NCI-H1417 (cell line): ENCODE measurements at places on chromosomes 6 and 20.

DNA sequence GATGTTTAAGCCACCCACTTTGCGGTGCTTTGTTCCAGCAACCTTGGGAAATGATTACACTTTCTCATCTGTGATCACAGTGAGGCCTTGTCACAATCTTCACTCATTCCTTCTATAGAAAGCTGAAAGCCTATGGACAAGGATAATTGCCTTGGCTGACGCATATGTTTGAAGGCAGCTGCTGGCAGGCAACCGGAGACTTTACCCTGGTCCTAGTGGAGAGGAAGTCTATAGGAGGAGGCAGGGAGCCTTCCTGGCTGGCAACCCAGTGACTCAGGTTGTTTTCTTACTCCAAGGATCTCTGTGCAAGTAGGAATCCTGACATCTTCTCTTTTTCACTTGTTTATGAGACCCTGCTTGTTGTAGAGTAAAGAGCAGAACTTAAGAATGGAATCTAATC is 34.1 kb upstream of the ESR1 start:
- DNase-seq = no peak

- DNase-seq = no peak
These were observed 5.2 kb upstream of the SRXN1 start for GRCh38 chr20:658202-658601.

- no peak for DNase-seq
These were observed 29.2 kb upstream of the CEP85L start for GRCh38 chr6:118680452-118681095.

DNA sequence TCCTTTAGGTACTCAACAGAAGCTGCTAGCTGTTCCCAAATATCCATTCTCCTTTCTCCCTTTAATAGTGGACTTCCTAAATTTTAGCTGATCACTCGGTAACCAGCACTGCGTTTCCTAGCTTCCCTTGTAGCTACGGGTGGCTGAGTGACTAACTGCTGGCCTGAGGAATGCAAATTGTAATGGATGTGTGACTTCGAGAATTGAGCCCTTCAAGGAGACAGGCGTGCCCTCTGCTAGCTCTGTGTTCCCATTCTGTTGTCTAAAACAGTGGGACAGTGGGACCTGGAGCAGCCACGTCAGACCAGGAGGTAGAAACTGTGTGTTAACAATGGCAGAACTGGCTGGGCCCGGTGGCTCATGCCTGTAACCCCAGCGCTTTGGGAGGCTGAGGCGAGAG is 56.5 kb downstream of the SCML4 start:
- no peak for DNase-seq

DNA sequence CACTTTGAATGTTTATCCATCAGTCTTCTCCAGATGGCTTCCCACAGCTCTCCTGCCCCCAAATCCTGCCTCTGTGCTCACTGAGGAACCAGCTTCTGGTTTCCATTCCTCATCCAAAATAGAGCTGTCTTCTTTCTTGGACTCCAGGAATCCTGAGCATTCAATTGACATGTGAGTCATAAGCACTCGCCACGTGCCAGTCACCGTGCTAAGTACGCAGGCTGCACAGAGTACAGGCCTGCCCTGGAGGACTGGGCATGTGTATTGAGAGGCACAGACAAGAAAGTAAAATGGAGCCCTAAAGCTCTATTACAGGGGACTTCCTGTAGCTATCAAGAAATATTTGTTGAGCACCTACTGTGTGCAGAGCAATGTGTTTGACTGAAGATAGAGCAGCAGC is 39.7 kb upstream of the LRFN2 start:
- no peak for DNase-seq

- no peak for DNase-seq
These were observed 686.0 kb upstream of the MMS22L start for GRCh38 chr6:97969065-97969464.

DNA sequence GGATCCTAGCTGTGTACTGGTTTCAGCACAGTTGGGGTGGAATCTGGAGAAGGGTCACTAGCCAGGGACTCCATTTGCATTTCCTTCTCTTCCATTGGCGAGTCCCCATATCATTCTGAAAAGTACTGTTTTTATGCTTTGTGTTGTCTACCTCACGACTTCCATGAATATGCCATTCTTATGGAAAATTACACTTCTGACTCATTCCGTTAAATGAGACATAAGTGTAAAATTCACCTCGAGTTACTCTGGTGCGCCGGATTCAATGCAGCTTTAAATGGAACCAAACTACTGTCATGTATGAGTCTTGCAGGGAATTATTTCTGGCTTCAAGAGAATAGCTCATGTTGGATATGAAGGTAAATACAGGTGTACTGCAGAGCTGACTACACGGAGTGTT is 99.2 kb downstream of the PDE7B start:
- DNase-seq = no peak

DNA sequence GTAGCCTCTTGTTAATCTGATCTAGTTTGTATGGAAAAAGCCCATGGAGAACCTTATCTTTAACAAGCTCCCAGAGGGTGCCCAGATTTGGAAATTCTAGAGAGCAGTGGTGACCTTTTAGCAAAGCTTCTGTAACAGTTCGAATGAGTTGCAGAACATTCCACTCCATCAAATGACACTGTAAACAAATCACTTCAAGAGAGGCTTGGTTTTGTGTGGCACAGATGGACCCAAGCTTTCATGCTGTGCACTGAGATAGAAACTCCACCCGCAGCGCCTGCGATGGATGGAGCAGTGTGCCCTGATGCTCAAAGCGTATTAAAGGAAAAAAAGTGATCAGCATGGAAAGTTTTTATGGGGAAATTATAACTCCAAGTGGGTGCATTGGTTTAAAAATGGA is 55.1 kb upstream of the ISM1 start:
- peak; percentile 26 for DNase-seq

DNA sequence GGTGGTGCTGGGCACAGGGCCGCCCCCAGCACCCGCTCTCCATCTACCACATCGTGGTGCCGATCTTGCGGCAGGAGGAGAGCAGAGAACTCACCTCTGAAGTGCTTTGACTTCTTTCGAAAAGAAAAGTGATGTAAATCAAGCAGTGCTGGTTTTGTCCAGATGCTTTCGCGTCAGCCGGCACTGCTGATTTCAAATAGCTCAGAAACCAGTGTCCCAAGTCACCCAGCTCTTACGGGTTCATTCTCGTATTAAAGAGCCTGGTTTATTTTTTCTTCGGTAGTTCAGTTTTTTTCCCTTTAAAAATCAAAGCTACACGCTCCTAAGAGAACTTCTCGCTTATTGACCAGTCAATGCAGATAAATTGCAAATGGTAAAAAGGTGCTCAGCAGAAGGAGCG is 32.1 kb downstream of the MYT1 start:
- no peak for DNase-seq

DNA sequence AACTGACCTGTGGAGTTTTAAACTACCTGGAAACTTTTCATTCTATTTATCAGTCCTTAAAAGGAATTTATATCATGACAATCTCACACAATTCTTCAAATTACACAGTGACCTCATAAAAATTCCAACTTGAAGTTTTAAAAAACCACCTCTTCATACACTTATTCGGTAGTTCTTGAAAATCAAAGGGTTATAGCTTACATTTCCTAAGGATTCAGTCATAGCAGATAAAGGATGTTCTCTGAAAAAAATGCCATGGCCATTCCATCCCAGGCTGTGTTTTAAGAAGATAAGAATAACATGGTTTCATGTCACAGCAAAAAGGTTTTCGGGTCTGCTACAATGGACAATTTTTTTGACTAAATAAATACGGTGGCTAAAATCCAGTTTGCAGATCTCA is 41.2 kb downstream of the GOPC start:
- no peak for DNase-seq

GRCh38 chr6:43773980-43774775 is 4.2 kb downstream of the VEGFA start:
- DNase-seq = no peak

DNA sequence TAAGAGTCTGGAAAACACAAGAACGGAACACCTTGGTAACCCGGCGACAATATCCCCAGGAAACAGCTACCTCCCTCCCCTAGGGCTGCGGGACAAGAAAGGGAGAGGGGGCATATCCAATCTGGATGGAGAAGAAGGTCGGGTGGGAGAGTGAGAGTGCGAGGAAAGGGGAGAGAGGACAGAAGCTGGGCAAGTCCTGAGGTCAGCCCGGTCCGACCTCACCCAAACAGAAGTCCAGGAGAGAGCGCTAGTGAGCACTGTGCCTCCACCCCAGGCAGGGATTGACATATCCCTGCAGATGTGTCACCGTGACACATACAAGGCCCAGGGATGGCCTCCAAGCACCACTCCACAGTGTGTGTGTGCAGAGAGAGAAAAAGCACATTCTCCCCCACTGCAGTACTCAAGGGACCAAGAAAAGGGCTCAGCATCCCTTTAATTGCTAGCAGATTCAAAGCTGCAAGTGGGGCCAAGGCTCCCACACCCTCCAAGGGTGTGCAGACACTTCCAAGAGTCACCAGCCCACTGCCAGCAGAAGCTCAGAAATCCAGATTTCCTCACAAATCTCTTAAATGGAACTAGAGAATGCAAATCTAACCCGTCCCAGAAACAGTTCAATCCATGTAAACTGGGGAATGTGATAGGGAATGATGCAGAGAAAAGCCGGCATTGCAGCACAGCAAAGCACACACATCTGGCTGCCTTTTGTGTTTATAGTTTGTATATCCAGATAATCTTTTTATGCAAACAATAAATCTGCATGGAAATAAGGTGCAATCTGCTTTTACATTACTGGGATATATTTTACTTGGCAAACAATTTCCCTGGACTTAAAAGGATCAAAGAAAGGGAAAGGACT is 3.1 kb downstream of the PXDC1 start:
- peak; percentile 42 for DNase-seq

DNA sequence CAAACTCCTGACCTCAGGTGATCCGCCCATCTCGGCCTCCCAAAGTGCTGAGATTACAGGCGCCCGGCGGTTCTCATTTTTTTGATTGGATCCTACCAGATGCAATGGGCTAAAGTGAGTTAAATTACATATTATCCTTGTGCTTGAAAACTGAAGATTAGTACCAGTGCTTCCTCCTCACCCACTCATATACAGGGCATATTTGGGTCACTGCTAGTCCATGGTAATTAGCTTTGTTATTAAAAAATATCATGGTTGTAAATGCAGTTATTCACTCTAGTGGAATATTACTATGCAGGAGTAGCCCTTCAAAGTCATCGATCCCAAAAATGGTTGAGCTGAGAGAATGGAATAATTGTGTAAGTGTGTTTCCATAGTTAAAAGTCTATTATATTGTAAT is 26.5 kb downstream of the ZNF292 start:
- DNase-seq = no peak

DNA sequence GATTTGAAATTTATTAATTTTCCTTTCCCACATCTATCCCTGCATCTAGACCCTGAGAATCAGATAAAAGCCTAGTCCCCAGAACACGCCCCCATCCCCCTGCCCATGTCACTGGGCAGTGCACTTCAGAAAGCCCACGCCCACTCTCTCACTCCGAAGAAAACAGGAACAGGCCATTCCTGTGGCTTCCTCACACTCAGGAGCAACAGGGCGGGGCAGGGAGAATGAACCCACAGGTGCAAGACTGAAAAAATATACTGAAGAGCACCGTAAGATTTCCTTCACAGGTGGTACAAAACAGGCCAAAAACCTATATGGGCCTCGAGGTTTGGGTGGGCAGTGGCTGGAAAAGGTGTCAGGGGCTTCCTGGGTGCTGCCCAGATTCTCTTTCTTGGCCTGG is 3.4 kb downstream of the OXT start:
- DNase-seq = peak; percentile 66

DNA sequence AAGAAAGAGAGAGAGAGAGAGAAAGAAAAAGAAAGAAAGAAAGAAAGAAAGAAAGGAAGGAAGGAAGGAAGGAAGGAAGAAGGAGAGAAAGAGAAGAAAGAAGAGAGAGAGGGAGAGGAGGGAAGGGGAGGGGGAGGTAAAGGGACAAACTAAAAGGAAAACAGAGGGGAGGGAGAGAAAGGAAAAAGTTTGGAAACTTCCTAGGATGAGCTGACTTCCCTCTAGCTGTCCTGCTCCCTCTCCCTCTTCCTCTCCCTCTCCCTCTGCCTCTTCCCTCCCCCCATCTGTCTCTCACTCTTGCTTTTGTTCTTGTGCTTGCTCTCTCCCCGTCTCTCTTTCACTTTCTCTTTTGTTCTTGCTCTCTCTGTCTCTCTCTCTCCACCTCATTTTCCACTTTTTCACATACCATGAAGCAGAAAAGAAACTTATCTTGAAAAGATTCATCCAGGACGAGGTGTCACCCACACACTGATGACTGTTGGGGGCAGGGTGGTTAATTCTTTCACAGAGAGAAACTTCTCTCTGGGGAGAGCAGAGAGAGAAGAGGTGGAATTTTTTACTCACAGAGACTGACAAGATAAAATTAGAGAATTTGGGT is 56.4 kb upstream of the DUSP22 start:
- DNase-seq = no peak

DNA sequence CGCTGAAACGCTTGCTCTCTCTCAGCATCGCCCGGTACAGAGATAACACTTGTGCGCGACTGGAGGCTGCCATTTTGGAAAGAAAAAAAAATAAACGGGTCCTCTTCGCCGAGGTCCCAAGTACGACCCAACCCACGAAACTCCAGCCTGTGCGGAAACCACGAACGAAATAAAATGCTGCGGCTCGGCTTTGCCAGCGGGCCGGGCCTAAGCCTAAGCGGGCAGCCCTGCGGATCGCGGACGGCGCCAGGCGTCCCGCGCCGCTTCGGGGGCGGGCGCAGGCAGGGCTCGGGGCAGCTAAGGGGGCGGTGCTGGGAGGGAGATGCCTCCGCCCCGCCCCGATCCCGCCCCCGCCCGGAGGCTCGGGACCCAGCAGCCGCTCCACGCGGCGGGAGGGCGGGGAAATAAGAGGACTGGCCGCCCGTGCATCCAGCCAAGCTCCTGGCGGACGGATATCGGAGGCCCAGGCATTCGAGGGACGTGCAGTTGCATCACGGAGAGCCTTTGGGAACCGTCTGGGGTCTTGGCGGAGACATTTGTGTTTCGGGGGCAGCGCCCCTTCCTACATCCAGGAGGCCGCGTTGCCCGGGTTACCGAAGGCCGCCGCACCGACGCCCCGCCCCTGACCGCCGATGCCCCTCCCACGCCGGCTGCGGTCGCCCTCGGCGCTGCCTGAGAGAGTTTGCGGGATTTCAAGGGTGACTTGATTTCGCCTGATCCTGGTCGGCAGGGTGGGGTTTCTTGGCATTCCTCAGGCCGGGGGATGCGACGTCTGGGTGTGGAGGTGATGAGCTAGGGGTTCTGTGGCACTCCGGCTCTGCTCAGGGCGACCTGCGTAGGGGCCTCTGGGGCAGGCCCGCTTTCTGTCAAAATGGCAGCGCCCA is at the start of the genes FARS2 and LYRM4:
Gene FARS2 (plus strand): TSS at position 853 of the 884 bp plus-strand sequence.
Gene LYRM4 (minus strand): TSS at position 290 of the 884 bp plus-strand sequence. CDS start 217 bp downstream, at position 73.
- DNase-seq = peak; percentile 88

DNA sequence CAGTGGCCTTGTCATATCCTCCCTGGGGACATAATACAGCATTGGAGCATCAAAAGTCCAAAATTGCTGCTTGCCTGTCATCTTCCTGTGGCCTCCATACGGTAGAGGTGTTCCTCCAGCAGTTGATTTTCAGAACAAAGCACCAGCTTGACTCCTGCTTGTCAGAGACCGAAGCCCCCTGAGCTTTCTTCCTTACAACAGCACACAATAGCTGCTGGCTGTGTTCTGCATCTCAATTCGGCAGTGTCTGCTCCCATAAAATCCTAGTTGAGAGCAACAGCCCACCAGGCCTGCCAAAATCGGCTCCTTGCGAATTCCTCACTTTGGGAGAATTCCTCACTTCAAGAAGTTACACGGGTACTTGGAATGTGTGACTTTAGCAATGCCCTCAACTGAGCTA is 372.9 kb downstream of the SAMD5 start:
- DNase-seq = no peak
